NCI-H1417 treated with DMSO at 0.1 percent for 48 hours (cell line): ENCODE measurements at places on chromosomes 2 and 18.

DNA sequence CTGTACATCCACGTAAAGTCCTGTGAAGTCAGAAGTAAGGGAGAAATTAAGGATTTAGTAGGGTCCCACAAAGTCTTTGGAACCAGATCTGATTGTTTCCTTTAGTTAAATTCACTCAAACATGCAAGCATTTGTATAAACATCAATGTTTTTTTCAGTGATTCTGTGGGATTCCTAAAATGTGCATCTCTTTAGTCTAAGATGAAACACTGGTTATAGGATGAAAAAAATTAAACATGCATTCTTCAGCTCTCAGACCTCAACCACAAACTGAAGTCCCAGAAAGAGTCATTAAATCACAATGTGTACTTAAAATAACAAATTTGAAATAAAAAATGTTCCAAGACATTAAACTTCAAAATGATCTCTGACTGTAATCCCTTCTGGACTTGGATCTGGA is 76.5 kb upstream of the APCDD1 start:
- DNase-seq, result no peak

- DNase-seq, result no peak
These were observed 8.8 kb upstream of the SETBP1 start for GRCh38 chr18:44671914-44672313.

- DNase-seq, result no peak
These were observed 25.1 kb downstream of the MARCHF7 start for GRCh38 chr2:159737292-159737916.

GRCh38 chr18:24561369-24561965 is 101.0 kb downstream of the HRH4 start:
- no peak for DNase-seq
